Left ventricle myocardium superior (tissue), 1 donor: ENCODE measurements at places on chromosomes 1 and 21.

GRCh38 chr1:163440090-163440489 lies 118.3 kb downstream of the NUF2 start:
- peak; percentile 54 for DNase-seq

DNA sequence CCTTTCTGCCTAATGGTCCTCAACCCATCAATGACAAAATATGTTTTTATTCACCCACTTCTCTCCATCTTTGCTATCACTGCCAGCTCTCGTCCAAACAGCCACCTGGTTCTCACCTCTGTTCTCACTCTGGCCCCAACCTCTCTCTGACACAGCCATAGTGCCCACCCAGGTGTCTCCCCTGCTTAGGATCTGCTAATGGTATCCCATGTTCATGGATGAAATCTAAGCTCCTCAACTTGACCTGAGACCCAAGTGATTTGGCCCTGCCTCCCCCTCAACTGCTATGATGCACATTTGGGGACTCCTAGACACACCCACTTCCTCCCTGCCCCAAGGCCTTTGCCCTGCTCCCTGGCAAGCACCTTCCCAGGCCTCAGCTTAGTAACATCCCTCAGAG lies 25.9 kb downstream of the KIF17 start:
- no peak for DNase-seq

GRCh38 chr1:167651161-167651693 lies 21.2 kb downstream of the RCSD1 start:
- peak; percentile 65 for DNase-seq

GRCh38 chr21:45040157-45040711 lies 34.1 kb upstream of the ADARB1 start:
- DNase-seq, result no peak
